Heart left ventricle (tissue), 16 donors: ENCODE measurements at places on chromosomes 13 and 19.

- DNase-seq, result peak; percentile 91
These were observed 1.9 kb upstream of the FXYD7 start for GRCh38 chr19:35140962-35141836.

DNA sequence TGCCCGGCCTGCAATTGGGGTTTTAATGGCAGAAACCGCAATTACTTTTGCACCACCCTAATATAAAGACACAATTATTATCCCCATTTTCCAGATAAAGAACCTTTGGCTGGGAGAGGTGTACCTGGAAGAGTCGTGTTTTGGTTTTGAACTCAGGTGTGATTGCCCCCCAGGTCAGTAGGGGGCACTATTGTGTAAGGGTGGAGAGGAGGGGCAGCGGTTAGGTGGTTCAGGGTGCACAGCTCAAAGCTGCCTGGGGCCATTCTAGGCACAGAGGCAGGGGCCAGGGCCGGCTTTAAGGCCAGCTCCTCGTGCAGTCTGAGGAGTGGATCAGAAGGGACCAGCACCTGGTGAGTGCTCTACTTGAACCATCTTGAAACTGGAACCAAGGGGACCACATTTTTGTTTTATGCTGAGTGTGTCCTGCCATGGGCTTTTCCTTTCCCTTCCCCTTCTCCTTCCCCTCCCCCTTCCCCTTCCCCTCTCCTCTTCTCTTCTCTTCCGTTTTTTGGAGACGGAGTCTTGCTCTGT is 5.8 kb upstream of the FCGRT start:
- no peak for DNase-seq

DNA sequence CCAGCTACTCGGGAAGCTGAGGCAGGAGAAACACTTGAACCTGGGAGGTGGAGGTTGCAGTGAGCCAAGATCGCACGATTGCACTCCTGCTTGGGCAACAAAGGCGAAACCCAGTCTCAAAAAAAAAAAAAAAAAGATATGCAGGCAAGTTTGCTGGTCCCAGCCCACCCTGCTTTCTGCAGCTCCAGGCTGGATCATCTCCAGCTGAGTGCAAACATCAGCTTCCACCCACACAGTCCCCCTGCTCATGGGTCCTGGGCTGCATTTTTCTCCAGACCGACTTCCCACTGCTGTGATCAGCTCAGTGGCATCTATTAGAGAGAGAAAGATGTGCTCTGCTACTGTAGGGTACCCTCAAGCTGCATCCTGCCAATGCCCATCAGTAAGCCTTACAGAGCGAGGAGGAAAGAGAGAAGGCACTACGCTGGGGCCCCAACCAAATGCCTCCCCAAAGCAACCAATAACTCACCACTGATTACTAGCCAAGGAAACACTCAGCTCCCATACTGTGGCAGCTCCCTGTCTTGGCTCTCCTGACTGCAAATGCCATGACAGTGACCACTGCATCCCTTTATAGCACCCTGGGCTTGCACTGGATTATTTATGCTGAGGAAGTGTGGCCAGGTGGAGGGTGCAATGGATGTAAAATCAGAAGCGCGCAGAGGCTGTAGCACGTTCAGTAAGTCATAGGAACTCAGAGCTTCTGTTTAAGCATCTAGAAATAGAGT is 170.9 kb upstream of the ZNF507 start:
- no peak for DNase-seq

DNA sequence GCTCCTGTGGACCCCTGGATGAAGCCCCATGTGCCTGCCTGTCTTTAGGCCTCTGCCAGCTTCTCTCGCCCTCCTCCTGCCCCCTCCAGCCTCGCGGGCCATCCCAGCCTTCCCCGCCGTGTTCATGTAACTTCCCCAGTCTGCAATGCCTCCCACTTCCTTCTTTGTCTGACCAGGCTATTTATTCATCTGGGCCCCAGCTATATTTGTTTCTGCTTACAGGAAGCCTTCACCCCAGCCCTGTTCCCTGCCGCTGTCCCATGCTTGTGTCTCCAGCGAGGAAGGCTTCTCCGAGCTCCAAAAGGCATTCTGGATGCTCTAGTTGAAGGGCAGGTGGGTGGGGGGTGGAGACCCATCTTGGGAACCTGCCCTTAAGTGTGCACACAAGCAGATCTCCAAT is 7.9 kb upstream of the C3 start:
- no peak for DNase-seq

DNA sequence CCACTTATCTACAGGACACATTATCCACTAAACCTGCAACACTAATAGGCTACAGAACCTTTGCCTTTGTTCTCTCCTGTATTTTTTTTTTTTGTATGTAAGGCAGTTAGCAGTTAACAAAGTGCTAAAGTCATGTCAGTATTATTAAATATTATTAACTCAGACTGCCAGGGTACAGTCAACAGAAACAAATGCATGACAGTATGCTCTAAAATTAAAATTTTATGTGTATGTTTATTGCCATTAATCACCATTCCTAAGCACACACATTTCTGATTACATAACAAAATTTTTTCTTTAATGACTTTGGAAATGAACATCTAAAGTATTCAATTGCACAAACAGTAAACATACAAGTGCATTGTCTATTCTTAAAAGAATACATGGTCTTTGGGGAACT is 41.7 kb downstream of the XPO4 start:
- DNase-seq, result no peak

DNA sequence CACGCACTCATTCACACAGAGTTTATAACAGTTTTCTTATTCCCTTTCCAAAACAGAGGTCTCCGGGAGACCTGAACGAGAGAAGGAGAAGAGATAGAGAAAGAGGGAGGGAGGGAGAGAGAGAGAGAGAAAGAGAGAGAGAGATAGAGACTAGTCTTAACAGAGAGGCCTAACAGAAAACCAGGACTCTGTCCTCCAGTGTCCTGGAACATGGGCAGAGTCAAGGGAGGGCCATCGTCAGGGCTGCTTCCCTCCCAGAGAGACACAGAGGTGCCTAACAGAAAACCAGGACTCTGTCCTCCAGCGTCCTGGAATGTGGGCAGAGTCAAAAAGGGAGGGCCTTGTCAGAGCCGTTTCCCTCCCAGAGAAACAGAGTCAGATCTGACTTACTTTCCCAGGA is 78.7 kb downstream of the WTIP start:
- no peak for DNase-seq

DNA sequence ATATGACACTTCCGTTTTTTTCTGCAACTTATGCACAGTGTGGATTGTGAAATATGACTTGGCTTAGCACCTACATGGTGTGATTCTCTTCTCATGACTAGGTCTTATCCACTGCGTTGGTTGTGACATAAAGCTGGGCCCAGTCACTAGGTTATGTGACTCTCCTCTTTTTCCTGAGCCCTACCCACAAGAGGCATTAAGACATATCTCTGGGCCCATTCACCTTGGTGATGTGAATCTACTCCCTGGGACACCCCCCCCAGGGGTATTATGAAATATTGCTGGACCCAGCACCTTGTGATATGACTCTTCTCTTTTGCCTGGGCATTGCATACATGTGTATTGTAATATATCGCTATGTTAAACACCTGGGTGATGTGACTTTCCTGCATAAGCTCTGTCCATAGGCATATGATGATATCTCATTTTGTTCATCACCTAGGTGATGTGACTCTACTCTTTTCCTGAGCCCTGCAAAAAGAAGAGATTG is 85.8 kb upstream of the ZNF43 start:
- no peak for DNase-seq

- DNase-seq, result no peak
These were observed 27.2 kb downstream of the PBX4 start for GRCh38 chr19:19591133-19591825.

DNA sequence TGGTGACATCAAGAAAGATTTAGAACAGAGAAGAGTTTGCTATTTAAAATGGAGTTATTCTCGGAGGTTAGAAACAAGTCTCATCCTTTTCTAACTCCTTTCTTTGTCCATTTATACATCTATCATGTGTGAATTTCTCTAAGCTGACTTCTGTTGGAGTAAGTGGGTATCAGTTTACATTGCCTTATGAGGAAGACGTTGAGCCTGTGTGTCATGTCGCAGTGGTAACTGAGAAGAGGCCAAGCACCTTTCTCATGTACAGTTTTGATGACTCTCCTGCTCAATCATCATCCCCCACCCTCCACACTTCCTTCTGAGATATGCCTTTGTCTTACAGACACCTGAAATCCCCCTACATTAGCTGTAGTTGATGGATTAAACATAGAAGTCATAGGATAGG is 624.8 kb downstream of the LIG4 start:
- DNase-seq, result no peak

DNA sequence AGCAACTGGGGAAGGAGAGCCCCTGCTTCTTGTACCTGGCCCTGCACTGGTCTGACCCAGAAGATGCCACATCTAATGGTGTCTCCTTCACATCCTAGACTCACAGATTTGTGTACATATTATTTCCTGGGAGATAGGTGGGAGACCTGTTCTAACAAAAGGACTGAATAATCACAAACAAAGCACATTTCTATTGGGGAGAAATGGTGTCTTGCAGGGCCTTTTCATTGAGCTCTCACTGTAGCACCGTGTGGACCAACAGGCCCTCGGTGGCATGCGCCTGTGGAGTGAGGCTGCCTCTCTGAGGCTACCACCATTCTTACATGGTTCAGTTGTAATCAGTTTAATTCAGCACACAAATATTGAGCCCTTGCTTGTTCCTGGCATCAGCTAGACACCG is 989 bp upstream of the SACS start:
- no peak for DNase-seq
